A549 treated with RU486 at 1 μM for 4 hours (cell line): ENCODE measurements at places on chromosomes 6 and 20. TPM values are rescaled to one million over a fixed set of nuclear protein-coding genes. Genes with fewer than 3 reads are reported as not detected.

HSPA12B gene
- total RNA-seq = 0.29 to 0.43 TPM (median 0.34 TPM) in 5 replicates

TMEM170B gene
- 0.17 to 0.87 TPM (median 0.80 TPM) in 5 replicates for total RNA-seq

GJA10 gene
- total RNA-seq = not detected in 5 replicates

TREML2 gene
- not detected in 5 replicates for total RNA-seq

FAM50B gene
- 3.9 to 5.5 TPM (median 5.4 TPM) in 5 replicates for total RNA-seq
